ENCODE measurements at places on chromosomes 7 and 10. TPM values are rescaled to one million over a fixed set of nuclear protein-coding genes. Genes with fewer than 3 reads are reported as not detected.
A peak's percentile ranks its signal among the peaks of the same experiment; 100 is the strongest.

Gene TEX36
- not detected for total RNA-seq

Gene RELN
- 0.52 TPM for total RNA-seq

Gene H2BK1
- 1.1 TPM for total RNA-seq

Gene ATOH7
- total RNA-seq, result not detected

Gene CCM2
- total RNA-seq, result 42.3 TPM

Gene AKR1C2
- total RNA-seq, result not detected

Gene STEAP2
- total RNA-seq, result not detected

DNA sequence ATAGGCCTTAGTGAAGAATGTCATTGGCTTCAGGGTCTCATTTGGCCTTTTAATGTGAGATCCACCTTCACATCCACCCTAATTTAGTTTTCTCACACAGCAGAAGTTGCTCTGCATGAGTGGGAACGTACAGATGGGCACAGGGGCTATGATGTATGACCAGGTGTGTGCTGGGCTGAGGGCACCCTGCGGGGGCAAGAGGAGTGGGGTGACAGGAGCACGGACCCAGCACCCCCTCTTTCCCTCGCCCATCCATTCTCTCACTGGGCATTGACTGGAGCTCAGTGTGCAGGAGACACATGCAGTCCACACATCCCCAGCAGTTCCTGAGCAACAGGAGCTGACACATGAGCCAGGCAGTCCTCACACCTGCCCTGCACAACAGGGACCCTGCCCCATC lies 95.1 kb upstream of the PPP2R2D start:
- no peaks in the 10 kb centered on the region for H3K4me1 ChIP-seq
- no peaks in the 10 kb centered on the region for H3K27me3 ChIP-seq
- DNase-seq, result peak; percentile 48
- no peaks in the 10 kb centered on the region for H3K36me3 ChIP-seq

GRCh38 chr7:36742911-36743775 lies 18.8 kb upstream of the AOAH start:
- H3K27me3 ChIP-seq, result no peaks in the 10 kb centered on the region
- no peak overlapping the region for H3K4me3 ChIP-seq
- H3K36me3 ChIP-seq, result no peaks in the 10 kb centered on the region

GRCh38 chr10:71719464-71720201 lies at the start of gene C10orf105:
Gene C10orf105 (minus strand): TSS chr10:71719778. CDS start chr10:71716337, 3,441 bp downstream.
- no peak within 1 kb of the TSS for H3K4me3 ChIP-seq
- H3K27ac ChIP-seq, result no peak within 1 kb of the TSS
- H3K27me3 ChIP-seq, result peaks cover 24% of the 10 kb centered on the region
- no peak for DNase-seq

DNA sequence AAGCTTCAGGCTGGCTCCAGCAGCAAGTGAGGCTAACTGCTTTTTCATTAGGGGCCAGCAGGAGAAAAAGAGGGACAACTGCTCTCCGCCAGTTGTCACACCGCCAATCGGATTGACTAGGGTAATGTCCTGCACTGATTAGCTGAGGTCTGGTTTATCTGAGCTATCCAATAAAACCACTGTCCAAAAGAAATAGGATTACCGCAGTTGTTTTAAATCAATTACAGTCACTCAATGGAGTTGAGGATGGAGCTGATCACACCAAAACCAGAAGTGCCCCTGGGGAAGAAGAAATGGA lies 351.4 kb upstream of the NPVF start:
- peaks cover 2% of the 10 kb centered on the region for H3K36me3 ChIP-seq
- H3K4me1 ChIP-seq, result peaks cover 12% of the 10 kb centered on the region
- H3K27me3 ChIP-seq, result no peaks in the 10 kb centered on the region
- no peak overlapping the region for H3K4me3 ChIP-seq

GRCh38 chr7:34157137-34157536 lies 251.8 kb downstream of the BMPER start:
- H3K4me1 ChIP-seq, result no peaks in the 10 kb centered on the region
- H3K27me3 ChIP-seq, result no peaks in the 10 kb centered on the region
- no peak for DNase-seq
- H3K27ac ChIP-seq, result no peak overlapping the region
- no peak overlapping the region for H3K4me3 ChIP-seq

- H3K4me3 ChIP-seq, result no peak overlapping the region
- DNase-seq, result no peak
- no peak overlapping the region for H3K27ac ChIP-seq
- H3K27me3 ChIP-seq, result no peaks in the 10 kb centered on the region
- peaks cover 16% of the 10 kb centered on the region for H3K4me1 ChIP-seq
These were observed 411.6 kb downstream of the PARD3 start for GRCh38 chr10:34403512-34403911.

- no peaks in the 10 kb centered on the region for H3K27me3 ChIP-seq
- no peak overlapping the region for H3K4me3 ChIP-seq
- H3K36me3 ChIP-seq, result no peaks in the 10 kb centered on the region
- no peak for DNase-seq
These were observed 36.7 kb downstream of the INPP5A start for GRCh38 chr10:132574288-132574687.

DNA sequence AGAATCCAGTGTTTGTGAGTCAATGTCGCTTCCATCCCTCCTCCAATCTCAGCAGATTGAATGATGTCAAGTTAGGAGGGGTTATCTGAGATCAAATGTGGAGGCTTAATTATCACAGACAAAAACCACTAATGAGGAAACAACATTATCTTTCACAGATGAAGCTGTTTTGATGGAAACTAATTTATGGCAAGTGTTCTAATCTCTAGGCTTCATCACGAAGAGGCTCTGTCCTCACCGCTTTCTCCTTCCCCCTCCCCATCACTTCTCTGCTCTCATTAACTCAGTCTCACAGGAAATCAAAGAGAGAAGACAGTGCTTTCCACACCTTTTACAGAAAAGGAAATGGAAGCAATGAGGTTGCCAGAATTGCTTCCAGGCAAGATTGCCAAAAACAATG lies 283.7 kb downstream of the BMPER start:
- no peak overlapping the region for H3K27ac ChIP-seq
- peaks cover 2% of the 10 kb centered on the region for H3K36me3 ChIP-seq
- H3K4me1 ChIP-seq, result no peaks in the 10 kb centered on the region

GRCh38 chr7:150586785-150587152 lies 19.6 kb downstream of the GIMAP4 start:
- H3K36me3 ChIP-seq, result no peaks in the 10 kb centered on the region
- no peaks in the 10 kb centered on the region for H3K4me1 ChIP-seq
- no peak for DNase-seq
- H3K27ac ChIP-seq, result no peak overlapping the region
- H3K4me3 ChIP-seq, result no peak overlapping the region

DNA sequence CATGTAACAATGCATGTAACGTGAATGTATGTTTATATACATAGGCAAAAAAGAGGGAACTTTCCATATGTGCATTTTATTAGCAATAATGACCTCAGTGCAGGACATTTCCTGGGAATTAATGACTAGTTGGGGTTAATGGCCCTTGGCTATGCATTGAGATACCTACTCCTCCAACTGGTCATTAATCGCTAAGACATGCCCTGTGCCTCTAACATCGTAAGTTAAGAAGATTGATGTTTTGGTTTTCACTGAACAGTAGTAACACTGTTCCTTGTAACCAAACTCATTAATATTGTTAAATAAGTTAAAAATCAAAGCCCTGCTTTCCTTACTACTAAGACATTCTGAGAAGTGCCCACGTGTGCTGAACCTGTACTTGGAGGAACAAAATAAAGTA lies 61.7 kb downstream of the SEMA3D start:
- no peak for DNase-seq
- no peaks in the 10 kb centered on the region for H3K36me3 ChIP-seq
- H3K27ac ChIP-seq, result no peak overlapping the region

DNA sequence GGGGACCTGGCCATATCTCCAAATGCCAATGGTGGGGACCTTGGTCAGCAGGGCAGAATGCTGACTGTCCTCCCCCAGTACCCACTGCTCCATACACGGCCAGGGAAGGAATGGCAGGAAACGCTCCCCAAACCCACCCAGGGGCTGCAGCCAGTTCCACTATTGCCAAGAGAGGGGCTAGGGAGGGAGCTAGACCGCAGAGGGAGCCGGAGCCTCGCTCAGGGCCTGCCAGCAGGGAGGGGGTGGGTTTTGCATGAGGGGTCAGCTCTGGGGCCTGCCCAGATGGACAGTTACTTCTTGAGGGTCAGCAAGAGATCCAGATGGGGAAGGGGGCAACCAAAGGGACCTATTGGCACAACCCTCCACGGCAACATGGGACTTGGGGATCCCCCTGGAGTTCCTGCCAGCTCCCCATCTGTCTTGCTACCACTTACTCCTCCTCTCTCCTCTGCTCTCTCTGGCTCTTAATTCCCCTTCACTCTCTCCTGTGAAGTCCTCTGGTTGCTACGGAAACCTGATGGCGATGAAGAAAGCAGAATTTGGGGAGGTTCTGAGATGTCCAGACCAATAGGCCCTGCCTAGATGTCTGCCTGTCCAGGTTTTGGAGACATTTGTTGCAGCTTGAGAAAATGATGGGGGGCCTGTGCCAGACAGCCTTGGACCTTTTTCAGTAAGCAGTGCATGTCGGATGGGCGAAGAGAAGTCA lies 12.6 kb downstream of the FGF8 start:
- H3K4me1 ChIP-seq, result no peaks in the 10 kb centered on the region
- DNase-seq, result no peak
- H3K4me3 ChIP-seq, result no peak overlapping the region

DNA sequence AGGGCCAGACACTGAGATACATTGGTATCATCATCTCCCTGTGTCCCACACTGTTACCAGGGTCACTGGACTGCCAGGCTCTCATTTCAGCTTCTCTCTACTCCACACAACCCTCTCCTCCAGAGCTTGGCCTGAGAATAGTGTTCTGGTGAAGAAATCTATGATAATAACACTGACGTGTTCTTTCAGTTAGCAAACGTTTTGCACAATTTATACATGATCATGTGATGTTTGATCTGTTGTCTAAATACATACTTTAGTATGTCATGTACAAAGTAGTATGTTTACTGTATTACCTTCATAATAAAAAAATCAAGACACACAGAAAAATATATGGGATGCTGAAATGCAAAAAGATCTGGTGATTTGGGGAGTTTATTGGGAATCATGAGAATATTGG lies 5.0 kb downstream of the SLC16A9 start:
- H3K27me3 ChIP-seq, result peaks cover 38% of the 10 kb centered on the region
- no peak for DNase-seq

- H3K27me3 ChIP-seq, result no peaks in the 10 kb centered on the region
- H3K27ac ChIP-seq, result no peak overlapping the region
- H3K36me3 ChIP-seq, result peaks cover 7% of the 10 kb centered on the region
- DNase-seq, result no peak
These were observed 4.4 kb downstream of the PPP2R2D start for GRCh38 chr10:131905267-131905571.

DNA sequence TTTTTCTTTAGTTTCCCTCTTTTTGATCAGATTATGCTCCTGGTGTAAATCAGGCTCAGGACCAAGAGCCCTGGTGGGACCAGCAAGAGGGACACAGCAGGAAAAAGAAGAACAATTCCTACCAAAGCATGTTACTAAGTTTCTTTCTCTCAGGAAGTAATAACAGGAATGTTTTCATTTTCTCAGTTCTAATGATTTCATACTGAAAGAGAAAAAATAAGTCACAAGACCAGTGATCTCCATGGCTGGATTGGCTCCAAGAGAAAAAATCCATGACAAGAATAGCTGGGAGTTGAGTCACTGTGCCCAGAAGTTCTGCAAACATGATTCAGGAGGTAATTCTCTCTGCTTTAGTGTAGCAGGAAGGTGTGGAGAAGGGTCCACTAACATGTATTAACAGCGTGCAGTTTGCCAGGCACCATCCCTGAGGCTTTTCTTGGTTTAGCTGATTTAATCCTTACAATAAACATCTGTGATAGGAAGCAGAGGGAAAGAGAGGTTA lies 23.8 kb upstream of the IFIT2 start:
- peak overlapping the region; percentile 97 for H3K27ac ChIP-seq
- no peaks in the 10 kb centered on the region for H3K27me3 ChIP-seq
- no peaks in the 10 kb centered on the region for H3K36me3 ChIP-seq
- H3K4me3 ChIP-seq, result no peak overlapping the region
- peaks cover 83% of the 10 kb centered on the region for H3K4me1 ChIP-seq

DNA sequence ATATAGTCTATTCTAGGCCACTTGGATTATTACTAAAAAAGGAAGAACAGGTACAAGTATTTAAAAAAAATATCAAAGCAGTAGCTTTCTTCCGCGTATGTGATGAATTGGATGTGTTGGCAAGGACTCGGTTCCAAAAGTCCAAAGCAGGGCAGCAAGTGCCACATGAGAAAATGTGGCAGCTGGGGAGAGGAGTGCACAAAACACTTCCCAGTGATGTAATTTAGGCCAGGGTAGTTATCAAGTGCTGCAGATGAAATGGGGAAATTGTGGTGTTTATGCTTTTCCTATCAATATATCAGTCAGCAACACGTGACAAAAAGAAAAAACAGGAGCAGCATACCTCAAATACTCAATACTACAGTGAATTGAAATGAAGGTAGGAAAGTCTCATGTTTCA lies 7.0 kb downstream of the RHOBTB1 start:
- H3K4me3 ChIP-seq, result no peak overlapping the region
- peaks cover 29% of the 10 kb centered on the region for H3K36me3 ChIP-seq
- H3K27me3 ChIP-seq, result no peaks in the 10 kb centered on the region
- no peak for DNase-seq
- H3K4me1 ChIP-seq, result peaks cover 20% of the 10 kb centered on the region

DNA sequence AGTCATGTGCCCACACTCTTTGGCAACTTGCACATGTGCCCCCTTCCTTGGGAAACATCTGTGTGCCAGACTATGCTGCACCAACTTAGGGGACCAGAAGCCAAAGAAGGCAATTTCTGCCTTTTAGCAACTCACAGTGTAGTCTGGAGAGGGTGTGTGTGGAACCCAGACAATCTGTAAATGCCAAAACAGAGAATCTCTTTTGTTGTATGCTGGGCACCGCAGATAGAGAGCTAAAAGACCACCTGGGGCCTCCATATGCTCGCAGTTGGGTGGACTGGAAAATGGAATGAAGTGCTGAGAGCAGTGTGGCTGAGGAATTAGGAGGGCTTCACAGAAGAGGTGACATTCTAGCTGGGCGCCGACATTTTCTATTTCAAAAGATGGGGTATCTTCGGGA lies 26.4 kb downstream of the UBTD1 start:
- no peak for DNase-seq
- H3K27ac ChIP-seq, result no peak overlapping the region
- no peaks in the 10 kb centered on the region for H3K27me3 ChIP-seq
- H3K4me1 ChIP-seq, result peaks cover 2% of the 10 kb centered on the region
- H3K36me3 ChIP-seq, result no peaks in the 10 kb centered on the region
- H3K4me3 ChIP-seq, result no peak overlapping the region

- H3K27me3 ChIP-seq, result peaks cover 20% of the 10 kb centered on the region
- H3K36me3 ChIP-seq, result no peaks in the 10 kb centered on the region
- no peak for DNase-seq
- H3K4me3 ChIP-seq, result no peak overlapping the region
- no peaks in the 10 kb centered on the region for H3K4me1 ChIP-seq
- no peak overlapping the region for H3K27ac ChIP-seq
These were observed 30.5 kb upstream of the CHST3 start for GRCh38 chr10:71933651-71934050.

GRCh38 chr7:148712678-148713329 lies 14.1 kb downstream of the CUL1 start:
- no peak overlapping the region for H3K27ac ChIP-seq
- no peak overlapping the region for H3K4me3 ChIP-seq
- peaks cover 39% of the 10 kb centered on the region for H3K4me1 ChIP-seq

DNA sequence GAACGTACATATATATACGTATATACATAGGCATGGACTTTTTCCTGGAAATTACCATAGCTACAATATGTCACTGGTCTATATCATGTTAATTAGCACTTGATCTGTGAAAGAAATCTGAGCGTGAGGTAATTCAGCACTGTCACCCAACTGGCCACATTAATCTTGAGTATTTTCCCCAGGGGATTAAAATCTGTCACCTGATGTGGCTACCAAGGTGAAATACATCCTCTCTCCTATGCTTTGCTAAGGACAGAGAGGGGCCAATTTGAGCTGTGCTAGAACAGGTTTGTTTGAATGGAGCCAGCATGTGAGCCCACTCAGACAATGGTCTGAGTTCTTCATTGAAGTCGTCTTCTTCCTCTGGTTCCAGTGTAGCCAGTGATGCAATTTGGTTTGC lies 33.3 kb downstream of the CYCS start:
- no peaks in the 10 kb centered on the region for H3K36me3 ChIP-seq
- no peak overlapping the region for H3K27ac ChIP-seq
- H3K27me3 ChIP-seq, result peaks cover 20% of the 10 kb centered on the region
